Stimulated activated CD4-positive, alpha-beta T cell treated with anti-CD3 and anti-CD28 coated beads, Interleukin-2, amount 100 ng/mL, for 48 hours (primary cell): ENCODE measurements at places on chromosomes 3 and 15.
A peak's percentile ranks its signal among the peaks of the same experiment; 100 is the strongest.

GRCh38 chr3:102290241-102290640 lies 144.6 kb upstream of the ZPLD1 start:
- DNase-seq = no peak

DNA sequence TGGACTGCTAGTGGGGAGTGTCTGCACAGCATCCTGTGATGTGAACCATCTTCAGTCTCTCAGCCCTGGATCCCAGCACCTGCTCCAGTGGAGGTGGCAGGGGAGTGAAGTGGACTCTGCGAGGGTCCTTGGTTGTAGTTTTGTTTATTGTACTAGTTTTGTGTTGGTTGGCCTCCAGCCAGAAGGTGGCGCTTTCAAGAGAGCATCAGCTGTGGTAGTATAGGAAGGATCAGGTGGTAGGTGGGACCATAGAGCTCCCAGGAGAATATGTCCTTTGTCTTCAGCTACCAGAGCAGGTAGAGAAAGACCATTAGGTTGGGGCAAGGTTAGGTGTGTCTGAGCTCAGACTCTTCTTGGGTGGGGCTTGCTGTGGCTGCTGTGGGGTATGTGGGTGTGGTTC lies 20.9 kb downstream of the NEK11 start:
- DNase-seq = no peak

DNA sequence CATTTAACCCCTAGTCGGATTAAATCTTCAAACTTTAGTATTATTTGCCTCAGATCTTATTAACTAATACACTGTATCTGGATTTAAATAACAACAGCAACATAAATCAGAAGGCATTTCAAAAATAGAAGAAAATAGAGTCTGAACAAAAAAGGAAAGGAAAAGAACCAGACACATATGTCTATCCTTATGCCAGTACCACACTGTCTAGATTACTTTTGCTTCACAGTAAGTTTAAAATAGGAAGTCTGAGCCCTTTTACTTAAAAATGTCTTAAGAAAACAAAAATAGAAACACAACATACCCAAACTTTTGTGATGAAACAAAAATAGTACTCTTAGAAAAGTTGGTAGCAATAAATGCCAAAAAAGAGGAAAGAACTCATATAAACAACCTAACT lies 1615.8 kb downstream of the SI start:
- DNase-seq = no peak

DNA sequence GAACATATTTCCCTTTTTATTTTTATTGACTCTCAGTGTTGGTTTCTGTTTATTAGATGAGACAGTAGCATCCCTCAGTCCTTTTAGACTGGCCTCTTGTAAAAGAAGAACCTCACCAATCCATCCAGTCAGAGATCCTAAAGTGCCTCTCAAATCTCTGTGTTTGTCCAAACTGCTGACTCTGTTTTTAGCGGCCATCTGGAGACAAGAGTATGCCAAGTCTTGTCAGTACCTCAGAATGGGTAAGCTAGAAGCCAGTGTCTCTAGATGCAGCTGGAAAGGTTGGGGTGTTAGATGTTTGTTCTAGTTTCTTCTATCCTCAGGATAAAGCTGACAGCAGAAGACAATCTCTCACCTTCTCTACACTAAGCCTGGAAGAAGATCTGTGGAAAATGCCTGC lies 537.7 kb upstream of the ZNF385D start:
- no peak for DNase-seq

DNA sequence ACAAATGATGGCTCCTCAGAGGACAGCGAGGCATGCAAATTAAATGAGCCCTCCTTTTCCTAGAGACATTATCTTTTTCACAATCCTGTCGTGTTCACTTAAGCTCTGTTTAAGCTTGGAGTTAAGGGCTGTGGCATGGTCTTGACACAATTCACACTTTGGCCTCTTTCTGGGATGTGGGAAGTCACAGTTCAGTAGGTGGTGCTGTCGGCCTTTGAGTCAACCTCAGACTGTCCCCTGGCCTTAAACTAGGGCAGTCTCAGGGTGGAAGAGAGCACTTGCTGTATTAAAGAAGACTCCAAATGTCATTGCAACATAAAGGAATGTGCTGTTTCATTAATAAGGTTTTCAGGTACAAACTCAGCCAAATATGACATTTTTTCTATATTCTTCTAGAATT lies 351.0 kb downstream of the MCTP2 start:
- DNase-seq = no peak

- no peak for DNase-seq
These were observed 50.6 kb upstream of the ULK4 start for GRCh38 chr3:42012383-42012934.

GRCh38 chr3:62622553-62623174 lies 249.3 kb upstream of the FEZF2 start:
- no peak for DNase-seq

GRCh38 chr3:62502315-62503300 lies 129.3 kb upstream of the FEZF2 start:
- no peak for DNase-seq

GRCh38 chr15:51322621-51323296 lies 15.6 kb downstream of the CYP19A1 start:
- DNase-seq = no peak

DNA sequence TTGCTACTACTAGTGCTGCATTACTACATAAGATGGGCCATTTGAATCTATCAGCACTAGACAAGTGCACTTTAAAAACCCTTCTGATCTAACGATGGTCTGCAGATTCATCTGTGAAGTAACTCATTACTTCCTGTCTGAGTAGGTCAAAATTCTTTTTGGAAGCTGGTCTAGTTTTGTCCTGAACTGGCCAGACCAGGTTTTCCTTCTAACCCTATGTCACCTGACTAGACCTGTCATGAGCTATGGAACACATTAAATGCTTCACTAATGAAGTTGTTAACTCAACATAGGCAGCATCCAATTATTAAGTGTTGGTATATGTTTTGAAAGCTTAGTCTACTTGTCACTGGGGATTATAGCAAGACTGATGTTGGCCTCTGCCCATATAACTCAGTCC lies 10.1 kb upstream of the RBM5 start:
- DNase-seq = no peak

DNA sequence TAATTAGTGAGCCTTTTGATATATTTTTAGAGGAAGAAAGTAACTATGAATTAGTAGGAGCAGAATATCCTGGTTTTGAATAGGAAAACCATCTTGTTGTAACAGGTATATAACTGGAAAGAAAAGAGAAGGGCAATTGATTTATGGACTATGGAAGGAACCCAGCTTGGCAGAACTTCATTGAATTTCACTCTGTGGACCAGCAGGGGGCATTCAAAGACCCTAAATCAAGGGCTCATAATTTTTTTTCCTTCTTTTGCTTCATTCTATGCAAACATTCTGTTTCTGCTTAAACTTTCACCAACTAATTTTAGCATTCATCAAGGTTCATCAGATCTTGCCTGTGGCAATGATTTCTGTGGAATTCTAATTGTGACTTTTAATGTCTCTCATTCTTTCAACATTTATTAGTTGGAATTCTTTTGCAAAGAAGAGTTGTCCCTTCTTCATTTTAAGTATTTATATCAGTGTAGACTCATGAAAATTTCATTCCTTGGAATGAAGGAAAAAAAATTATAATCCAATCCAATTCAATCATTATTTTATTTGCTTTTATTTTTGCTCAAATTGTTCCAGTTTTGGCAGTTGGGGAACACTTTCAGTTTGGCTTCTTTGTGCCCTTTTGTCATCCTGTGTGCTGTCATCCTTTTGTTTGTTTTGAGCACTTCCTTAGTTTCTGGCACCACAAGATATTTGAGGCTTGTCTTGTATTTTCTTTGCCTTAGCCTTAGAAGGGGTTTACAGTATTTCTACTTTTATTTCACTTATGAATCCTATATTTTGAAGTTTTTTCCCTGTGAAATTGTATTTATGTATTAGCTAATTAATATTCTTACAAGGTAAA lies 30.4 kb downstream of the NXPE3 start:
- DNase-seq = peak; percentile 26

DNA sequence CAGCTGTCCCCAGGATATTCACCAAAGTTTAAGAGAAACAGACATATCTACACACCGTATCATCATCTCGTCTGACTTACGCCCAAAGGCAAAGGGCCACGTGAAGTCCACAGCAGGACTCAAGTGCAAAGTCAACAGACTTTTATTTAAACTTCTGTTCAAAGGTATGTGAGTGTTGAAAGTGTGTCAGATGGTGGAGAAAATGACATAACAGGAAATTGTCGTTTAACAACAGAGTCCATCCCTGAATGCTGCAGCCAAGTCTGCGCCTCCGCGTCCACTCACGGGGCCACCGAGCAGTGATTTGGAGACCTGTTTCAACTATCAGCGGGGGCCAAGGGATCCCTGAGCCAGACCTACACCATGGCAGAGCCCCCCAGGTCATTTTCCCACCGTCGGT lies 165.6 kb downstream of the XXYLT1 start:
- DNase-seq = no peak

DNA sequence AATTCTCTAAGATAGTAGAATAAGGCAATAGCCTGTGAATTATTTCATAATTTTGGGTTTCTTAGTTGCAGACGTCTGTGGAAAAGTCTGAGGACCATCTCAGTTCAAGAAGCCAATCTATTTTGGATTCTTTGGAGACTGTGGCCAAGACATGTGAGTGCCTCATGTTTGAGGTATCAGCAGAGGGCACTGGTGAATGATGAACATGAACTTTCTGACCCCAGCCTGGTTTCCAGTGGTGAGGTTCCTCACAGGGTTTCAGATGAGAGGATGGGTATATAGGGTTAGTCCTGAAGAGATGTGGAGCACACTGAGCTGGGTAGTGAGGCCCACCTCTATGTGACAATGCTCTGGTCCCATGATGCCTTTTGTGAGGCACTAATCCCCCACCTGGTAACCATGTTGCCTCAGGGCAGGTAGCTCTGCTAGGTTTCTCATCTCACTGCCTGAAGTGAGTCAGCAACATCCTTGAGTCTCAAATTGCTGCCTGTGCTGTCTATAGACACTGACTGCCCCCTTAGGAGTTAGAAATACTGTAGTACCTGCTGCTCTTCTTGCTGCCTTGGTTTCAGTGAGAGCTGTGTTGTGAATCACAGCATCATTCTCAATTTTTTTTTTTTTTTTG lies 32.3 kb downstream of the C3orf62 start:
- no peak for DNase-seq

DNA sequence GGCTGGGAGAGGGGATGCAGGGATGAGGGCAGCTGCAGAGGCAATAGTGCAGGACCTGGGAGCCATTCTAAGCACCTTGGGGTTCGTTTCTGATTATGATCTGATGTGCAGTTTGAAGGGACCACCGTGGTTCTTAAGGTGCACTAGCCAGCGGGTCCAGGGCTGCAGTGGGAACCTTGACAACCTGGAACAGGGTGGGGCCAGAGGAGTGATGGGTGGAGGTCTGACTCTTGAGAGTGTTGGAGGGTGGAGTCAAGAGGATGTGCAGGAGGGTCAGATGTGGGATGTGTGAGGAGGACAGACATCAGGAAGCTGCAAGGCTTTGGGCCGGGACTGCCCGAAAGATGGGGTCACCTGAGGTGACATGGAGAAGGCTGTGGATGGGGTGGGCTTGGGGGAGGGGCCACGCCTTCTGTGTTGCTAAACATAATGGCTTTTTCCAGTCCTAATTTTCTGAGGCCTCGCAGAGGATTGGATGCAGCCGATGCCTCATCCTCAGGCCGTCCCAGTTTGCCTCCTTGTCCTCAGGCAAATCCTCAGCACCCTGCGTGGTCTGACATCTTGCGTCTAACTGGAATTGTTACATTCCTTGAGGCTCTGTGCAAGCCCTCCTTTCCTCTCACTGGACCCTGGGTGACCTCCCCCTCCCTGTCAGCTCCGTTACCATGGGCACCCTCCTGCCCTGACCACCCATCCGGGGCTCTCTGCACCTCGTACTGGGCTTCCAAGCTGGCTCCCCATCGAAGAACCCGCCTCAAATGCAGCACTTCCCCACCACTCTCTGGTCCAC lies 61.4 kb upstream of the TRPM1 start:
- no peak for DNase-seq

- DNase-seq = no peak
These were observed 57.7 kb downstream of the SUCNR1 start for GRCh38 chr3:151931171-151931570.

DNA sequence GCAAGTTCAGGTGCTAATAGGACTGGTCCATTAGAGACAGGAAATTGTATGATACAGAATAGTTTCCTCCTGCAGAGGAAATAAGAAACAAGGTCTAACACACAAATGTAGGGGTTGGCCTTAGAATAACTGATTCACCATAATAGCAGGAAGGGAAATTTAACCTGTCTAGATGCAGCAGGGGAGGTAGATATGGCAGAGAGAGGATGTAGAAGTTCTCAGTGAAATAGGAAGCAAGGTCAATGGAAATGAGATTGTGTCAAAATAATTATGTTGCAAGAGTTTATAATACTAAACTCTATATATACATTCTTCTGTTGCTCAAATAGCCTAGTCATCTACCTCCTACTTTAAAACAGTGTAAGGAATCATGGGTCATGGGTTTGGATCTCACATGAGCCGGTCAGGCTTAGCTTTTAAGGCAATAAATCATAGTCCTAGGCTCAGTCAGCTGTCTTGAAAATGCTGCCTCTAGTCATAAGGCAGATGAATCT lies 17.0 kb downstream of the BCL2A1 start:
- no peak for DNase-seq

DNA sequence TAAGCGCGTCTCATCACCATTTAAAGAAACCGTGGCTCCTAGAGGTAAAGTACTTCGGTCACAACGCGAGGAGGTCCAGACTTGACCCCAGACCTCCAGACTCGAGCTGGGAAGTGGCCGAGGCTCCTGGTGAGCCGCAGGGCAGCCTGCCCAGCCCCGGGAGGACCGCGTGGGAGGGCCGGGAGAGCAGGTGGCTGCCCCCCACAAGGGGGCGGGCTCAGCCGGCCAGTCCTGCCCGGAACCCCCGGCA lies at the start of gene SLC27A2:
TSS of gene SLC27A2 (plus strand) at position 228 of the 250 bp plus-strand sequence. CDS start 232 bp downstream, outside the sequence.
- no peak for DNase-seq

DNA sequence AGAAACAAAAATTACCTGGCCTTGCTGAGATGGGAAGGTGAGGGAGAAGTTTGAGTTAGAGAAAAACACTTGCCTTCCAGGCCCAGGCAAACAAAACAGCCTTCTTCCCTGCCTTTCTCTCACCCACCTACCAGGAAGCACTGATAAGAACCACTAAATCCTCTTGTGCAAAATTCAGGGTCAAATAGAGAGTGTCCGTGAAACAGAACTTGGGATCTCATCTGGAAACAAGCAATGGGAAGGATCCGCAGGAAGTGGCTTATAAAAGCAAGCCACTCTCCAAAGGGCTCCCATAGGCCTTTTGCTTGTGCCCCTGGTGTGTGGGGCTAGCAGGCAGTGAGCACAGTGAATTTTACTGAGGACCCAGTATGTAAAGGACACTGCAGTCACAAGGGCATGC lies 11.0 kb downstream of the ADAMTS9 start:
- no peak for DNase-seq

- DNase-seq = peak; percentile 34
These were observed 261.6 kb upstream of the LMCD1 start for GRCh38 chr3:8239718-8240695.
